ENCODE measurements at places on chromosomes 7 and 10. TPM values are rescaled to one million over a fixed set of nuclear protein-coding genes. Genes with fewer than 3 reads are reported as not detected.

Gene ACHE
- total RNA-seq: 0.97 TPM

Gene CYP26A1
- not detected for total RNA-seq

Gene OR6V1
- not detected for total RNA-seq

GRCh38 chr7:47379629-47380324 is 202.1 kb downstream of the TNS3 start:
- peaks cover 15% of the 10 kb centered on the region for H3K36me3 ChIP-seq
- no peaks in the 10 kb centered on the region for H3K27me3 ChIP-seq
- peaks cover 19% of the 10 kb centered on the region for H3K4me1 ChIP-seq

Gene GALNT17
- total RNA-seq: 6.6 TPM

Gene RPEL1
- 0.30 TPM for total RNA-seq

- no peak overlapping the region for H3K27ac ChIP-seq
- H3K4me3 ChIP-seq: no peak overlapping the region
- no peaks in the 10 kb centered on the region for H3K36me3 ChIP-seq
- H3K4me1 ChIP-seq: no peaks in the 10 kb centered on the region
- H3K27me3 ChIP-seq: no peaks in the 10 kb centered on the region
Measured at GRCh38 chr10:58444876-58445275, 59.7 kb downstream of the TFAM start.

GRCh38 chr7:4162884-4163564 is 519.1 kb upstream of the FOXK1 start:
- no peaks in the 10 kb centered on the region for H3K36me3 ChIP-seq
- H3K4me3 ChIP-seq: no peak overlapping the region
- DNase-seq: no peak
- no peaks in the 10 kb centered on the region for H3K4me1 ChIP-seq

- H3K36me3 ChIP-seq: no peaks in the 10 kb centered on the region
- no peak overlapping the region for H3K4me3 ChIP-seq
- H3K27ac ChIP-seq: no peak overlapping the region
- H3K27me3 ChIP-seq: no peaks in the 10 kb centered on the region
Measured at GRCh38 chr7:157431173-157431950, 94.6 kb downstream of the DNAJB6 start.

DNA sequence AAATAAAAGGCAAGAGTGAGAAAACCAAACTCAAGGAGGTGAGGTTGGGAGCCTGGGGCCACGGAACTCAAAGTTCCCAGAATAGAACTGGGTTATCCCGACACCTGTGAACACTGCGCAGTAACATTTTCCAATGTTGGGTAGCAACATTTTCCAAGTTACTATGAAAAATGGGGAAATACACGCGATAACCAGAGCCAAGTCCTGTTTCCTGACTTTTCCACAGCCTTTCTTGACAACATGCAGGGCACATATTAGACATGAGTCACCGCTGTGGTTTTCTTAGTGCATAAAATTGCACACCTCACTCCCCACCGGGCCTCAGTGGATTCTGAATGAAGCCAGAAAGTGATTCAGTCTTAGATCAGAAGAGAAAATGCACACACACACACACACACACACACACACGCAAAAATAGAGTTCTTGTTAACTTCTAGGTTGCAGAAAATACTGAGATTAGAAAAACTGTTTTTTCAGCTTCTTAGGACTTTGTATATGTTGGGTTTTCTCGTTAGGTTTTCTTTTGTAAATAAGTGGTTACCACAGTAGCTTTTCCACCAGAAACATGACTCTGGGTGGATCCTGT is 70.0 kb downstream of the CAMK1D start:
- H3K27me3 ChIP-seq: no peaks in the 10 kb centered on the region
- no peaks in the 10 kb centered on the region for H3K36me3 ChIP-seq
- H3K4me3 ChIP-seq: no peak overlapping the region
- no peak for DNase-seq
